ENCODE measurements at places on chromosomes 2 and 18. TPM values are rescaled to one million over a fixed set of nuclear protein-coding genes. Genes with fewer than 3 reads are reported as not detected.

GRCh38 chr18:75293591-75293990 is 83.0 kb downstream of the TSHZ1 start:
- no peaks in the 10 kb centered on the region for H3K36me3 ChIP-seq
- H3K4me1 ChIP-seq: no peaks in the 10 kb centered on the region
- H3K27ac ChIP-seq: no peak overlapping the region
- no peak overlapping the region for H3K4me3 ChIP-seq
- H3K27me3 ChIP-seq: no peaks in the 10 kb centered on the region

KCNS3 gene
- total RNA-seq: 0.23 TPM

DNA sequence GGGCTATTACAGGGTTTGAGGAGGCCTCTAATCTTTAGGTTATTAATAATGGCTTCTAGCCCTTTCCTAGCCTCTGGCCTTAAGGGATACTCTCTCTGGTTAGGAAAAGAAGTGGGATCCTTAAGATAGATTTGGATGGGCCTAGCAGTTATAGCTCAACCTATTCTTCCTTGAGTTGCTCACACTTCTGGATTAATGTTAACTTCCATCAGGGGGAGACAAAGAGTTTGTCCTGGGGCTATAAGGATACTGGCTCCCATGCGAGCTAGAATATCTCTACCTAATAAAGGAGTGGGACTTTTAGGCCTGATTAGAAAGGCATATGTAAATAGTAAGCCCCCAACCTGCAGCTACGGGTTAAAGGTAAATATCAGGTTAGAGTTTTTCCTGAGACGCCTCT is 14.3 kb upstream of the PTH2R start:
- H3K4me1 ChIP-seq: no peaks in the 10 kb centered on the region
- DNase-seq: no peak
- no peaks in the 10 kb centered on the region for H3K36me3 ChIP-seq
- H3K27ac ChIP-seq: no peak overlapping the region
- no peaks in the 10 kb centered on the region for H3K27me3 ChIP-seq

TUBB8B gene
- total RNA-seq: not detected

DNA sequence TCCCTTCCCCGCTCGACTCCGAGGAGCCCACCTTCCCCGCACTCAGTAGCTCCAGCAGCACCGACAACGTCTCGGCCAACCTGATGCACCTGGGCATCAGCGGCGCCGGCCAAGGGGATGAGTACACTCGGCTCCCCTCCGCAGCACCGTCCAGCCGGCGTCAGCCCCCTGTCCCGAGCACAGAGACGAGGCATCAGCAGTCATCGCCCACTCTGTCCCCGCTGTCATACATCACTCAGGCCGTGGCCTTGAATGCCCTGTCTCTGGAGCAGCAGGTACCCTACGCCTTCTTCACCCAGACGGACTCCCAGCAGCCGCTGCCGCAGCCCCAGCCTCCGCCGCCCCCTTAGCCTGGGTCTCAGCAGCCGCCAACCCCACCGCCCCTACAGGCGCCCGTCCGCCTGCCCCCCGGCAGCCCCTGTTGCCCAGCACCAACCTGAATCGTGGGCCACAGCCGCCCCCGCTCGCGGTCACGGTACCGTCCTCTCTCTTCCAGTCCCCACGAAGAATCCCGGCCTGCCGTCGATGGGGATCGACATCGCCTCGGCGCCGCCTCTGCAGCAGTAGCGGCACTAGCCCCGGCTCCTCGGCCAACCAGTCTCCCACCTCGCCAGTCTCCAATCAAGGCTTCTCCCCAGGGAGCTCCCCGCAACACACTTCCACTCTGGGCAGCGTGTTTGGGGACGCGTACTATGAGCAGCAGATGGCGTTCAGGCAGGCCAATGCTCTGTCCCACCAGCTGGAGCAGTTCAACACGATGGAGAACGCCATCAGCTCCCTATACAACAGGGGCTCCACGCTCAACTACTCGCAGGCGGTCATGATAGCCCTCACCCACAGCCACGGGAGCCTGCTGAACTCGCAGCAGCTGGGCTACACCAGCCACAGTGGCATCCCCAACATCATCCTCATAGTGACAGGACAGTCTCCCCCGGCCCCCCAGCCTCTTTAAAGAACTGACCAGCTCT is 1195.9 kb upstream of the CHAC2 start:
- H3K27ac ChIP-seq: no peak overlapping the region
- DNase-seq: no peak
- H3K4me3 ChIP-seq: no peak overlapping the region

DNA sequence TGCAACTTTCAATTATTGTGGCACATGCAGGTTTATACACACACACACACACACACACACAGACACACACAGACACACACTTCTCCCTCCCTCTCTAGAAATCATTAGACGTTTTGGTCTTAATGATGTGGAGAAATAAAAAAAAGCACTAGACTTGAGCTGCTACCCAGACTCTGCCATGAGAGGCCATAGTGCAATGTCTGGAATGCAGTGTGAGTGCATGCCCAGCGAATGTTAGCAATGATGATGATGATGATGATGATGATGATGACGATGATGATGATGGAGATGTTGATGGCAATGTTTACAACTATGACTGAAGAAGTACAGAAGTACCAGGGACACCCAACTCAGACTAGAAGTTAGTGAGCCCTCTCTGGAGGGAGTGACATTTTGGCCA is 23.8 kb upstream of the KLHL29 start:
- H3K4me3 ChIP-seq: no peak overlapping the region
- H3K27me3 ChIP-seq: no peaks in the 10 kb centered on the region

RAPH1 gene
- 10.5 TPM for total RNA-seq

GRCh38 chr2:117835990-117836760 is 21.7 kb downstream of the DDX18 start:
- peaks cover 2% of the 10 kb centered on the region for H3K4me1 ChIP-seq
- no peaks in the 10 kb centered on the region for H3K36me3 ChIP-seq
- peak overlapping the region; percentile 53 for H3K4me3 ChIP-seq
- peak; percentile 83 for DNase-seq

KCNK3 gene
- 4.2 TPM for total RNA-seq

DNA sequence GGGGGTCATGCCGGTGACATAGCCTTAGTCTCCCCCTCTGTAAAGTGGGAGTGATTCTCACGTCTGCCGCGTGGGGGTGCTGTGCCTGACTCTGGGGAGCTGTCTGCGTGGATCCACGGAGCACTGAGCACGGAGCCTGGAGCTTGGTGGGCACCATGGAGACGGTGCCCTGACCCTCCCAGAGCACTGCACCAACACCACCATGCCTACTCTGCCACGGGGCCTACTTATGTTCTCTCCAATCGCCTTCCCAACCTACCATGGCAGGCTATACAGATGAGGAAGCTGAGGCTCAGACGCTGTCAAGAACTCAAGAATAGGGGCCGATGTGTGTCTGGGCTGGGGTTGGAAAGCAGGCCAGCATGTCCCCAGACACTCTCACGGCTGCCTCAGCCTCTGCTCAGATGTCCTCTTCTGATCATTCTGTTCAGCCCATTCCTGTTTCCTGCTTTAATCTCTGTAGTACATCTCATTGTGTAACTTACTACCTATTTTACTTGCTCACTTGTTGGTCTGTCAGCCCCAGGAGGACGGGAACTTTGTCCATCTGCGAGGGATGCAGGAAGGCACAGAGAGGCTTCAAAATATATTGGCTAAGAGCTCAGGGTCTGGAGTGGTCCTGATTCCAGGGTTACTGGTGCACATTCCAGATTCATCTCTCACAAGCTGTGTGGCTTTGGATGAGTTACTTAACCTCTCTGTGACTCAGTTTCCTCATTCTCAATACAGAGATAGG is 168.1 kb upstream of the HS6ST1 start:
- DNase-seq: no peak
- H3K27ac ChIP-seq: no peak overlapping the region
- H3K27me3 ChIP-seq: no peaks in the 10 kb centered on the region
- H3K36me3 ChIP-seq: no peaks in the 10 kb centered on the region
- H3K4me3 ChIP-seq: no peak overlapping the region

CGREF1 gene
- total RNA-seq: 20.8 TPM

DNA sequence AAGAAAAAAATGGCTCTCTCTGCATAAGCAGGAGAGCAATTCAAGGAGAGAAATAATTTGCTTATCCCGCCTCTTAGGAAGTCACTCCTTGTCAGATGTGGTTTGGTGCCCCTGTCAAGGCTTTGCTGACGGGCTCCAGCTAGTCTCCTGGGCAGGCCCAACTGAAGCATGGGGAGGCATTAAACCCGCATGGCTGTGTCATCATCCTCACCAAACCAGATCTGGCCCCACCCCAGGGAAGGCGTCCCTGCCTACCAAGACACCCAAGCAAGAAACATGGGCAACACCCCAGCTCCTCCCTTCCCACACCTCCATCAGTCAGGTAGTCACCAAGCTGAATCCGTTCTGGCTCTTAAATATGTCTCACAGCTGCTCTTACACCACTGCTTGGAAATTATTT is 108.0 kb downstream of the SGPP2 start:
- H3K27ac ChIP-seq: no peak overlapping the region
- no peaks in the 10 kb centered on the region for H3K27me3 ChIP-seq
- no peaks in the 10 kb centered on the region for H3K36me3 ChIP-seq
- H3K4me1 ChIP-seq: no peaks in the 10 kb centered on the region
- no peak overlapping the region for H3K4me3 ChIP-seq
- no peak for DNase-seq

NYAP2 gene
- not detected for total RNA-seq

GRCh38 chr2:51105811-51106210 is 73.9 kb upstream of the NRXN1 start:
- H3K4me1 ChIP-seq: no peaks in the 10 kb centered on the region
- H3K36me3 ChIP-seq: no peaks in the 10 kb centered on the region
- H3K27ac ChIP-seq: no peak overlapping the region
- H3K27me3 ChIP-seq: no peaks in the 10 kb centered on the region

ALPP gene
- 0.82 TPM for total RNA-seq

- H3K4me3 ChIP-seq: no peak overlapping the region
- no peaks in the 10 kb centered on the region for H3K36me3 ChIP-seq
- H3K27me3 ChIP-seq: no peaks in the 10 kb centered on the region
- no peaks in the 10 kb centered on the region for H3K4me1 ChIP-seq
- no peak for DNase-seq
These were observed 44.3 kb upstream of the SCLY start for GRCh38 chr2:238016526-238016925.

DNA sequence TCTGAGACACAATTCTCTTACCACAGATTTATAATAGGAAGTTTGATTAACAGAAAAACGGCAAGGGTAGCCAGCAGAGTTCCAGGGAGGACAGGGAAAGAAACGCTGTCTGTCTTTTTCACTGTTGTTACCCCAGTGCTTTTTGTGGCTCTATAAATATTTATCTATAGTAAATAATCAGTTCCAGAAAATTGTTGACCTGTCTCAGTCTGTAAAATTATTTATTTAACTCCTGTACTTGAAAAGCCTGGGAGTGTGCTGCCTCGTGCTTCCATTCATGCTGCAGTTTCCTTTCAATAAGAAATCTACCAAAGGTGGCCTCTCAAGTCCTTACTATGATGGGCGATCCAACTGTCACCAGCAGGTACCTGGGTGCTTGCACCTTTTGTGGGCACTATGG is 102.9 kb downstream of the ETAA1 start:
- no peak for DNase-seq
- no peaks in the 10 kb centered on the region for H3K36me3 ChIP-seq

GRCh38 chr2:38174646-38175423 is 98.9 kb upstream of the CYP1B1 start:
- no peaks in the 10 kb centered on the region for H3K27me3 ChIP-seq
- no peak overlapping the region for H3K4me3 ChIP-seq
- no peak for DNase-seq
- H3K27ac ChIP-seq: no peak overlapping the region
- peaks cover 8% of the 10 kb centered on the region for H3K4me1 ChIP-seq

DNA sequence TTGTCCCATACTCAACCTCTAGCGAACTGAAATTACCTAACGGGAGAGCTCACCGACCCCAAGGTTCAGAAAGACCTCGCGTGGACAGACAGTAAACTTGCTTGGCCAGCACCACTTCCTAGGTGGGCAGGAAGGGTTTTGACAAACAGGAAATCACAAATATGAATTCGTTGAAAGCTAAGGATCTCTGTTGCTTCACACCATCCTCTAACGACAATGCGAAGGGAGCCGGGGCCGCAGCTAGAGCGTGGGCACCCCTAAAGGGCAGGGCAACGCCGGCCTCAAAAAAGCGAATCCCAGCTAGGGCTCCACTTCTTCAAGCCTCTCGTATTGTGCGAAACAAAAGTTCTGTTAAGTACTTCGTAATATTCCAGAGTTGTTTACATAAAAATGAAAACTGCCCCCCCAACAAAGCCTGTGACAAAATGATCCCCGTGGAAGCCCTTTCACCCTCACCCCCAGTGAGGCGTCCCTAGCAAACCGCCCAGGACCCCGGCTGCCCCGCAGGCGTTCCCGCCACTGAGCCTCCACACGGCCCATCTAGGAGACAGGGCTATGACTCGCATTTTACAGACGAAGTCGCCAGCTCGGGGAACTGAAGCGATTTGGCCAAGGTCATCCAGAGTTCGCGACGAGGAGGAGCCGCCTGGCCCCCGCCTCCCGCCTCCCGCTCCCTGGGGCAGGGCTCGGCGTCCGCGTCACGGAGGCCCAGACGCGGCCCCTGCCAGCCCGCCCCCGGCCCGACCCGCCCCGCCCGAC is 548 bp downstream of the KANSL3 start:
- peak overlapping the region; percentile 93 for H3K27ac ChIP-seq
- DNase-seq: peak; percentile 85
- H3K4me3 ChIP-seq: peak overlapping the region; percentile 80
- no peaks in the 10 kb centered on the region for H3K36me3 ChIP-seq
- peaks cover 2% of the 10 kb centered on the region for H3K4me1 ChIP-seq
- H3K27me3 ChIP-seq: no peaks in the 10 kb centered on the region

- H3K36me3 ChIP-seq: no peaks in the 10 kb centered on the region
- no peak overlapping the region for H3K4me3 ChIP-seq
- no peaks in the 10 kb centered on the region for H3K4me1 ChIP-seq
- H3K27ac ChIP-seq: no peak overlapping the region
- DNase-seq: no peak
These were observed 357.7 kb upstream of the SYT4 start for GRCh38 chr18:43634994-43635393.

GRCh38 chr18:75208836-75209128 is 157 bp downstream of the PTGR3 start:
- peak overlapping the region; percentile 97 for H3K4me3 ChIP-seq
- no peak for DNase-seq
- H3K4me1 ChIP-seq: peaks cover 4% of the 10 kb centered on the region
- peak overlapping the region; percentile 99 for H3K27ac ChIP-seq

LRRTM1 gene
- total RNA-seq: not detected

DYNAP gene
- not detected for total RNA-seq

TRIM43 gene
- total RNA-seq: not detected

GRCh38 chr2:47118581-47118980 is 36.5 kb downstream of the STPG4 start:
- no peak overlapping the region for H3K4me3 ChIP-seq
- H3K27ac ChIP-seq: no peak overlapping the region
- no peaks in the 10 kb centered on the region for H3K27me3 ChIP-seq
- no peak for DNase-seq

DNA sequence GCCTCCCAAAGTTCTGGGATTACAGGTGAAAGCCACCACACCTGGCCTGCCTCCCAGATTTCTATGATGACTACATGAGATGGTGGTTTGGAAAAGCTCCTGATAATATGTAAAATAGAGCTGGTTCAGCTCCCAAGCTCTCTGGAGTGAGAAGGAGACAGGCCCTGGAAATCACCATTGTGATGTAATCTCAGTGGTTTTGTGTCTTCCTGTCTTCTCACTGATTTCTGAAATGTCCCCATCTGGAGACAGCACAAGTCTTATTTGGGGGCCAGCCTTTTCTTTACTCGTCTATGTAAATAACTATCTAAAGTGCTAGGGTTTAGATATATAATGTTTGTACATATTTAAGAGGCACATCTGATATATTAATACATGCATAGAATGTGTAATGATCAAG is 64.0 kb downstream of the CCNT2 start:
- H3K27me3 ChIP-seq: no peaks in the 10 kb centered on the region
- no peaks in the 10 kb centered on the region for H3K4me1 ChIP-seq
- DNase-seq: no peak
- H3K36me3 ChIP-seq: no peaks in the 10 kb centered on the region

Measured in ovary (tissue), 10 donors.